T47D (cell line): ENCODE measurements at places on chromosomes 12 and 14.

DNA sequence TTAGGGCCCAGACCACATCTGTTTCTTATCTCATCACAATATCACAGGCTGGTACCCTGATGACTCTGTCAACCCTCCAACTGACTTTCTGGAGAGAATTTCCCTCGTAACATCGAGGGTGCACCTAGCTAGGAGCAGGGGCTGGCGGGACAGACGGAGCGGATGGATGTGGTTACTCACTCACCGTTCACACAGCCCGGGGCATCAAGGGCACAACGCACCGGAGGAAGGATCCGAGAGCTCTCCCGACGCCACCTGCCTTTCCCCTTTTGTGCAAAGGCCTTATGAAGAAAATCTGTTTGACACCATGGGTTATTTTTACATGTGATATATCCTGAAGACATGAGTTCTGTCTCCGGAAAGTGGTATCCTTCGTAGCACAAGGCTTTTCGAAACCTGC is 31.4 kb downstream of the SLC15A4 start:
- DNase-seq, result no peak

DNA sequence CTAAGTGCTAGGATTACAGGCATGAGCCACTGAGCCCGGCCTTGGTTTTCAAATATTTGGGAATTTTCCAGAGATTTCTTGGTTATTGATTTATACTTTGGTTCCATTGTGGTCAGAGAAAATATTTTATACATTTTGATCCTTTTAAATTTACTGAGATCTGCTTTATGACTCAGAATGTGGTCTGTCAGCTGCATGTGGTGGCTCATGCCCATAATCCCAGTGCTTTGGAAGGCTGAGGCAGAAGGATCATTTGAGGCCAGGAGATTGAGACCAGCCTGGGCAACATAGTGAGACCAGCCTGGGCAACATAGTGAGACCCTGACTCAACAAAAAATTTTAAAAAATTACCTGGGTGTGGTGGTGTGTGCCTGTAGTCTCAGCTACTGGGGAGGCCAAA is 49.8 kb downstream of the ADCK1 start:
- DNase-seq, result no peak

- DNase-seq, result no peak
Measured at GRCh38 chr14:23454445-23454856, 15.1 kb upstream of the NGDN start.

- DNase-seq, result no peak
Measured at GRCh38 chr12:69468237-69469026, 1.8 kb upstream of the FRS2 start.

GRCh38 chr12:92178340-92178739 is 32.7 kb upstream of the BTG1 start:
- no peak for DNase-seq

- peak; percentile 80 for DNase-seq
Measured at GRCh38 chr12:2960390-2960956, 1.3 kb downstream of the TEAD4 start.

DNA sequence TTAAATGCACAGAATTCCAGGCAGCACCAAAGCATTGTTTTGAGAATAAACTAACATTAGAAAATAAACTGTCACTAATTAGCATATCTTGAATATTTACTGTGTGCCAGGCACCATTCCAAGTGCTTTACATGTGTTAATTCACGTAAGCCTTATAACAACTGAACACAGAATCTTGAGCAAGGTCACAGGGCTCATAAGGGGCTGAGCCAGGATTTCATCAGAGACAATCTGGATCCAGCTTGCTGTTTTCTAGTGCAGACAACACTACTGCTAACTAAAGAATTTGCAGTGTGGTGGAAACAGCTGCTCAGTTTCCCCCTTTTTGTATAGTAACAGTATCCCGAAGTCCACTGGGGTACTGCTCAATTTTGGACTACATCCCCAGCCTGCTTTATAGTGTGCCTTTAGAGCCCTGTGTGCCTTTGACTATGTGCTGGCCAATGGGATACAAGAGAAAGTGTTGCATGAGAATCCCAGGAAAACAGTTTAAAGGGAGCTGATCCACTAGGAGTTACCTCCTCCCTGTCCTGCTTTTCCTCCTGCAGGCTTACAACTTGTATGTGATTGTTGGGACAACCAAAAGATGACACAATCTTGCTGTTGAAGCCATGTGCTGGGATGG is 36.0 kb upstream of the RMST start:
- DNase-seq, result no peak

- no peak for DNase-seq
Measured at GRCh38 chr14:83873669-83874068, 1656.3 kb upstream of the FLRT2 start.

DNA sequence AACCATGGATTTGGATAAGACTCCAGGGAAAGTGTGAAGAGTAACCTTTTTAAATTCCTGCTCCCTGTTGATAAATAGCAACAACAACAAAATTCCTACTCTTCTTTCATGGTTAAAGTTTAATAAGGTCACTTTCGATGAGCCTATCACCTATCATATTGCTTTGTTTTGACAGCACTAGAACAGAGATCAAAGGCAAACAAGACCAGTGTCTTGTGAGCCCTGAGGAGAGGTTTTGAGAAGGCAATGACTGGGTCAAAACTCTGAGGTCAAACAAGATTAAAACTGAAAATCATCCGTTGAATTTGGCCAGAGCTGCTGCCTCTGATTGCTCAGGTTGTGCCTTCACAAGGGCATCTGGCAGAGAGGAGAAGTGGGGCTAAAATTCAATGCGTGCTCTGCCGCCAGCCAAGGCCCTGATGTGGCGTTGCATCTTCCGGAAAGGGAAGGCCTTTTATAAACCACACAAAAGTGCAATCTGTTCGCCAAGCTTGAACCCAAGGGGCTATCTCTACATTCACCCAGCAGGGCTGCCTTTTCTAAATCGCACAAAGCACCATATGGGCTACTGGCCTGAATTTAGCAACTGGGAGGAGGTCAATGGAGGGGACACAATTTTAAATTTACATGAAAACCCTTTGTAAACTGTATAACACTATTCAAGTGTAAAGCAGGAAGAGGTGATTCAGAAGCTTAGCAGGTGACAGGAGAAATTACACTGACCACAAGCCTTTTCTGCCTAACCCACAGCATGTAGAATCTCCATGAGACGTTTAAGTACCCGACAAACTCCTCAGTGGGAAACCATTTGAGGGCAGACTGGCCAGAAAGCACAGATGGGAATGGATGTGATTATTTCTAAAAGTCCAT is 140.8 kb downstream of the DAD1 start:
- DNase-seq, result no peak

DNA sequence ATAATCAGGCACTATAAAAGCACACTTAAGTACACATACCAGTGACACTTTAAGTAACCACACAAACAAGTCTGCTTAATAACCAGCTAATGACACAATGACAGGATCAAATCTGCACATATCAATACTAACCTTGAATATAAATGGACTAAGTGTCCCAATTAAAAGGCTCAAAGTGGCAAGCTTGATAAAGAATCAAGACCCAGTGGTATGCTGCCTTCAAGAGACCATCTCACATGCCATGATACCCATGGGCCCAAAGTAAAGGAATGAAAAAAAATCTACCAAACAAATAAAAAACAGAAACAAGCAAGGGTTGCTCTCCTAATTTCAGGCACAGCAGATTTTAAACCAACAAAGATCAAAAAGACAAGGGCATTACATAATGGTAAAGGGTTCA is 470.4 kb downstream of the TRHDE start:
- DNase-seq, result no peak

- no peak for DNase-seq
Measured at GRCh38 chr12:125310461-125310860, 245.2 kb downstream of the AACS start.

GRCh38 chr12:57795354-57795753 is 12.8 kb downstream of the TSFM start:
- DNase-seq, result no peak

DNA sequence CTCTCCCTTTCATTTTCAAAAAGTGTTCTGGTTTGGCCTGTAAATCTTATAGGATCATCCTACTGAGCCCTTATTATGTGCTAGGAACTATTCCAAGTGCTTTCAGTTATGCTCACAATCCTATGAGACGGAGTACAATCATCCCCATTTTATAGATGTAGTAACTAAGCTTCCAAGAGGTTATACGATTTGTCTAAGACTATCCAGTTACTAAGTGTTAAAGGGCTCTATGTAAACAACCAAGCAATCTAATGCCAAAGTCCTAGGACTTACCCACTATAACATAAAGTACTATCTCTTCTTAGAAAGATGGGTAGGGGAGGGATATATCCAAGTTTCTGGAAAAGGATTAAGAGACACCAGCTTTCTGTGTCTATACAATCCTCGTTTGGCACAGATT is 6.7 kb downstream of the CFL2 start:
- DNase-seq, result no peak

GRCh38 chr12:52873832-52874572 is 25.2 kb upstream of the KRT78 start:
- DNase-seq, result no peak

GRCh38 chr12:113467502-113468364 is 3.9 kb downstream of the LHX5 start:
- DNase-seq, result no peak

DNA sequence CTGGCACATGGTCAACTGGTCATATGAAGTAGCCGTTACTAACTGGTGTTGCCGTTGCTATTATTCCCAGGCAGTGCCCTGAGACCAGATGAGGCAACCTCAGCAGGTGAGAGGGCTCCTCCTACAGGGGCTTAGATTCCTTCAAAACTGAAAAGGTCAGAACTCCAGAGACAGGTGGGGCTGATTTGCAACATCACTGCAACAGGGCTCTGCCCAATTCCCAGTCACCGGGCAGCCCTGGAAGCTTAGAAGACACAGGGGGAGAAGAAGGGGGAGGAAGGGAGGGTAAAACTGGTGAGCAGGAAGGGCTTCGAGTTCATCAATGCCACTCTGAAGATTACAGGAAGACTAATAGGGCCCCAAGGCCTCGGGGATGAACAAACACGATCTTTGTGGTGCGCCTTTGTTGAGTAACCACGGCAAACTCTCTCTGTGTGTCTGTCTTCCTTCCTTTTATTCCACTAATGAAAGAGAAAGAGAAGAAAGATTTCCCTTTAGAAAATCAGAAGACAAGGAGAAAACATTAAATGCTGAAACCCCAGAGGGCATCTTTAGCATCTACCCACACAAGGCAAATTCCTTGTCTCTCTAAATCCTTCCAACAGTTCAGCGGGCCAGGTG is 749.1 kb upstream of the TBX3 start:
- DNase-seq, result no peak

- DNase-seq, result no peak
Measured at GRCh38 chr12:110005319-110005973, 6.2 kb downstream of the ANKRD13A start.

GRCh38 chr12:115872212-115872611 is 405.3 kb downstream of the MED13L start:
- DNase-seq, result no peak

GRCh38 chr14:105711841-105712460 is 185.6 kb downstream of the TMEM121 start:
- DNase-seq, result no peak

DNA sequence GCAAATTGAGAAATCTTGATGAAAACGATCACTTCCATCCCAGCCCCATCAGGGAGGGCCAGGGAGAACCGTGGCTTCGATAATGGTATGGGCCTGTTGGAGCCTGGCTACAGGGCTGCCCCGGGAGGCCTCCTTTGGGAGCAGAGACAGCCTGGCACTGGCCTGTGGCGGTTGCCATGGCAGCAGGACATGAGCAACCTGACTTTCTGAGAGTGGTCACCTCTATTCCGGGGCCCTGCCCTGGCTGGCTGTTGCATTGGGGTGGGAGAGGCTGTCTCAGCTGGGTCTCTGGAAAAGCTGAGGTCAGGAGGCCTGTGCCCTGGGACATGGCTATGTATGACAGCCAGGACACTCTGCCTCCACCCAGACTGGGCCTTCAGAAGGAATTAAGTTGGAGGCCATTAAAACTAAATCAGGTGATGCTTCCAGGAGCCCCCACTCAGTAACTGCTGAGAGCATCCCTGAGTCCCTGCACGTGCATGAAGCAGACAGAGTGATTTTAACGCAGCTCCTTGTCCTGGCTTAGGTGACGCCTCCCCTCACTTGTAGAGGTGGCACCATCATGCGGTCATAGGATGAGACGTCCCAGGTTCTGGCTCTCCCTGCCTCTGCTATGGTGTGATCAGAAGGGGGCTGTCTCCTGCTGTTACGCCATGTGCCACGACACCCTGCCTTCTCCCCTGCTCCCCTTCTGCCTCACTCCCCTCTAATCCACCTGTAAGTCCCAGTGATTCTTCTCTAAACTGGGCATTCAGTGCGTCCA is 126.3 kb downstream of the SLC25A47 start:
- no peak for DNase-seq

GRCh38 chr12:14768823-14769405 is 34.4 kb downstream of the WBP11 start:
- no peak for DNase-seq

DNA sequence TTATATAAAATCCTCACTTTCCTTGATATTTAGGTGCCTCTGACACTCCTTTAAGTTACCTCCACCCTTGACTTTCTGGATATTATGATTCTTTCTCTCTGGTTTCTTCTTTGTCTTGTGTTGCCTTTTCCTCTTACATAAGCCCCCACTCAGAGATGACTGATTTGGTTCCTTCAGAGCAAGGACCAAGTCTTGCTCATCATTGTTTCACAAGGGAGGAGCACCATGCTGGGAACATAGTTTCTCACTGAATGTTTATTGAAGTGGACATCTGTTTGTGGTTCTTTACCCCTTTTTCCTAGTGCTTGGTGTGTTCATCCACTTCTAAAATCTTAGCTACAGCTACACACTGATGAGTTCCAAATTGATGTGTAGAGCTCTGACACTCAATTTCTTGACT is 161.3 kb upstream of the PTPRQ start:
- no peak for DNase-seq

DNA sequence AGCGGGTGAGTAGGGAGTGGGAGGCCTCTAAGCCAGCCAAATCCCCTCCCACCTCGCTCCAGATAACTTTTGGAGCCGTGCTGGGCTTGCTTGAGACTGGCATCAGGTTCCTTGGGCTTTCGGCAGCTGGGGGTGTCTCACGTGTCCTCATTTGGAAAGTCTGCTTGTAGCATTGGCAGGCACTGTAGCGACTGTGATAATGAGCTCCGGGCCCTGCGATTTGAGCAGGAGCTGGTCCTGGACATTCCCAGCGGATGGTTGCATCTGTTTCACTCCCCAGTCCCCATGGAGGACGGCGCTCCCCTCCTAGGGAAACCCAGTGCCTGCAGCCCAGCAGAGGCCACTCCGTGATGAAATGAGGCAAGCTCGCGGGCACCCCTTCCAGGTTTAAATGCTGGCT is 49.4 kb downstream of the DGLUCY start:
- DNase-seq, result no peak

- peak; percentile 94 for DNase-seq
Measured at GRCh38 chr12:47900131-47901062, 4.4 kb downstream of the VDR start.

DNA sequence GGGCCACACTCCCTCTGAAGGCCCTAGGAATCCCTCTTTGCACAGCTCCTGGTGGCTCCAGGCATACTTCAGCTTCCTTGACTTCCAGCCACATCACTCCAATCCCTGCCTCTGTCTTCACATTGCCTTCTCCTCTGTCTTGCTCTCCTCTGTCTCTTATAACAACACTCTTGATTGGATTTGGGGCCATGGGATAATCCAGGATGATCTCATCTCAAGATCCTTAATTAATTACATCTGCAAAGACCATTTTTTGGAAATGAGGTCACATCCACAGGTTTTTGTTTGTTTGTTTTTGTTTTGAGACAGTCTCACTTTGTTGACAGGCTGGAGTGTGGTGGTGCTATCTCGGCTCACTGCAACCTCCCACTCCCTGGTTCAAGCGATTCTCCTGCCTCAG is 88.7 kb downstream of the TMTC1 start:
- DNase-seq, result no peak
